ENCODE measurements at places on chromosomes 1 and 21.

DNA sequence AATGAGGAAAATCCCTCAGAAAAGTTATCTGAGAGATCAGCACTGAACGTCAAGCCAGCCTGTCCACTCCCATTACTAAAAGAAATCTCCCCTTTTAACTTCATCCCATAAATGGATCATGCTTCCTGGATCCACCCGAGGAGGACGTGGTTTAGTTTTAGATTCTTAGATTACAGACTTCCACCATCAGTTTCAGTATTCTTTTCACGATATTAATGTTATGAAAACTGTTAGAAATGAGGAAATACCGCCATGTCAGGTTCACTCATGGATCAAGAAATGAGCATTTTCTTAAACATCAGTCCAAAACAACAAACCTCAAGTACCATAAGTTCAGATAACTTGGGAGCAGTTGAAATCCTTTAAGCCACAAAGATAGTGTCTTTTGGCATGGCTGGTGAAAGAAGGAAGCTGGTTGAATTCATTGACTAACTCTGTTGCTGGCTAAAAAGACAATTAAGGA, 49.8 kb downstream of the NFIA start:
- no peak for DNase-seq

DNA sequence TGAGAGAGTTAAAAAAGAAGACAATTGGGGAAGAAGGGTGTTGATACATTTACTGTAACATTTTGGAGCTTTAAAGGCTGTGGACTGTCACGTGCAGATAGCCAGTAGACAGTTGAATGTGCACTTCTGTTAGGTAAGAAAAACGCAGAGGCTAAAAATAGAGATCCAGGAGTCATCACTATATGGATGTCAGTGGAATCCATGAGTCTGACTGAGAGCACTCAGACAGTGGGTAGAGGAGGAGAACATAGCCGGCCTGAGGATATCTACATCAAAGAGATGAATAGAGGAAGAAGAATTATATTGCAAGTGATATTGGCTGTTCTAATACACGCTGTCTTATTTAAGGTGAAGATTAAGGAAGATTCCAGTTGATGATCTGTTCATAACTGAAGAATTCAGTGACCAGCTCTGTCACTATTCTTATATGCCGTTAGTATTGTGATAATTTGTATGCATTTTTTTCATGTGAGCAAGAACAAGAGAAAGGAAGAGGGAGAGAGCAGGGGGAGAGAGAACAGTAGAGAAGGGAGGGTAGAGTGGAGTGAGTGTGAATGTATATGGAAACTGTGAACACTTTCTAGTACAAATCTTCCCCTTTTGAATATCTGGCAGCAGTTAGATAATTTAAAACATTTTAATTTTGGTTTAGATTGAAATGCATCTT, 344.8 kb downstream of the CHRM3 start:
- no peak for DNase-seq

DNA sequence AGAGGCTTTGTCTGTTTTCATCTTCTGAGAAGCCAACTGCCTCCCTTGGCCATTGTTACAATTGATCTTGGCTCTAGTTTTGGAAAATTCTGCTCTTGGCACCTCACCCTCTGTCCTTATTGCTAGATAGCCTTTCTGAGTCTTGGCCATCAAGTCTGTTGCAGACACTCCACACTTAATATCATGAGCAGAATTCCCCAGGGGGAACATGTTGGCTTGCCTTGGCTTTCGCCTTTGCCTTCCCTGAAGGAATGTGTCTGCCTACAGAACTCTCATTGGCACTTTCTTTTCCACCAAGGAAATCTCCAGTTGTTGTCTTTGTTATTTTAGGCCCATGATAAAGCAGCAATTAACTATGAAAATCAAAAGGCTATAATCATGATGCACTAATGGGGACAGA, 42.7 kb upstream of the LDLRAP1 start:
- DNase-seq = no peak

GRCh38 chr1:172533513-172534151, 682 bp downstream of the SUCO start:
- DNase-seq = peak; percentile 74

- DNase-seq = no peak
These were observed 57.0 kb downstream of the GPR161 start for GRCh38 chr1:168079761-168080160.

DNA sequence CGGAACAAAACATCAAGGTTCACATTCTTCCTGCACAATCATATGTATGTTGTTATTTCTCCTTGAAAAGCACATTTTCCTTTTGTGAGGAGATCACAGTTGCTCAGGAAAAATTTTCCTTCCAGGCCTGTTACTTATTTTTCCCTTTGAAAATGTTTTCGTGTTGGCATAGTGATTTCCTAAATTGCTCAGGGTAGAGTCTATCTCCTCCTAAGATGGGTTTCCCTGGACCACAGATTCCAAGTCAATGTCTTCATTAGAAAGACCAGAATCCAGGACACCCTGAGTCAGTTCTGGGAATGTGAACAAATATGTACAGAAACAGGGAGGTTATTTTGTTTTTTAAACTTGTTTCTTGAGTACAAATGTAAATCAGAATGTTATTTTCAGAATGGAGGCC, 94.3 kb upstream of the C1orf105 start:
- no peak for DNase-seq

GRCh38 chr1:32291145-32291707, 657 bp upstream of the HDAC1 start:
- DNase-seq = no peak

DNA sequence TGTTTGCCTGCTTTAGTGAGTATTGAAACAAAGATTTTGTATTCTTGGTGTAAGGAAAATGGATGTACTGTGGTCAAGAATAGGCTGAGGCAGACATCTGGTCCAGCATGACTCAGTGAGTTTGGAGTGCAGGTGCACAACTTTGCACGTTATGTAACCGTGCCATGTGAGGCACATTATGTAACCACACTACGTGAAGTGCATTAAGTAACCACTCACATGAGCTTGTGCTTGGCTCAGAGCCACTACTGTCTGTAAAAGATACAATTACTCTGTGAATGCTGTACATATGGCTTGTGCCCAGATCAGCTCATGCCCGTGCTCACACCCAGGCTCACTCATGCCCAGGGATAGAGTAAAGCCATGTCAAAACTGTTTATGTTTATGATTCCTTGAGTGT, 216.8 kb downstream of the CTH start:
- DNase-seq = no peak

- DNase-seq = no peak
These were observed 37.6 kb upstream of the LDLRAP1 start for GRCh38 chr1:25505656-25506385.

GRCh38 chr1:72371259-72372035, 89.1 kb upstream of the NEGR1 start:
- DNase-seq = no peak

DNA sequence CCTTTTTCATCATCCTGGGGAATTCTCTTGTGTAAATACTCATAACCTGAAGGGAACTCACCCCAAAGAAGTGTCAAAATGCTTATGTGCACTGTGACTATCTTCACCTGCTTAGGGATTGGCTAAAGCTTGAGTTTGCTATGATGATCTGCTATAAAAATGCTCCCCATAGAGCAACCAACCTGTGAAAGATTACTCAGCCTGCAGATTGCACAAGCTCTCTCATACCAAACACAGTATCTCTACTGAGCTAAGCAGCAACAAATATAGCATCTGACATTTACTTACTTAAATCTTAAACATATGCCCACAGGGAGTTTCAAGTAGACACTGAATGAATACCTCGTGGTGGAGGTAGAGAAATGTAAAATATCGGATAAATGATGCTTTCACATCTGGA, 725.8 kb downstream of the MRPL39 start:
- no peak for DNase-seq

DNA sequence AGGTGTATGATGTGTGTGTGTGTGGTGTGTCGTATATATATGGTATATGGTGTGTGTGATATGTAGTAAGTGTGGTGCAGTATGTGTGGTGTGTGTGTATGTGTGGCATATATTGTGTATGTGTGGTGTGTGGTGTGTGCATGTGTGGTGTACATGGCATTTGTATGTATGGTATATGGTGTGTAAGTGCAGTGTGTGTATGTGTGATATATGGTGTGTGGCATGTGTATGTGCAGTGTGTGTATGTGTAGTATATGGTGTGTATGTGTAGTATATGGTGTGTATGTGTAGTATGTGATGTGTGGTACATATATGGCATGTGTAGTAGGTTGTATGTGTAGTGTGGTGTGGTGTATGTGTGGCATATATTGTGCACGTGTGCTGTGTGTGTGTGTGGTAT, 74.9 kb downstream of the OLFML3 start:
- DNase-seq = no peak

DNA sequence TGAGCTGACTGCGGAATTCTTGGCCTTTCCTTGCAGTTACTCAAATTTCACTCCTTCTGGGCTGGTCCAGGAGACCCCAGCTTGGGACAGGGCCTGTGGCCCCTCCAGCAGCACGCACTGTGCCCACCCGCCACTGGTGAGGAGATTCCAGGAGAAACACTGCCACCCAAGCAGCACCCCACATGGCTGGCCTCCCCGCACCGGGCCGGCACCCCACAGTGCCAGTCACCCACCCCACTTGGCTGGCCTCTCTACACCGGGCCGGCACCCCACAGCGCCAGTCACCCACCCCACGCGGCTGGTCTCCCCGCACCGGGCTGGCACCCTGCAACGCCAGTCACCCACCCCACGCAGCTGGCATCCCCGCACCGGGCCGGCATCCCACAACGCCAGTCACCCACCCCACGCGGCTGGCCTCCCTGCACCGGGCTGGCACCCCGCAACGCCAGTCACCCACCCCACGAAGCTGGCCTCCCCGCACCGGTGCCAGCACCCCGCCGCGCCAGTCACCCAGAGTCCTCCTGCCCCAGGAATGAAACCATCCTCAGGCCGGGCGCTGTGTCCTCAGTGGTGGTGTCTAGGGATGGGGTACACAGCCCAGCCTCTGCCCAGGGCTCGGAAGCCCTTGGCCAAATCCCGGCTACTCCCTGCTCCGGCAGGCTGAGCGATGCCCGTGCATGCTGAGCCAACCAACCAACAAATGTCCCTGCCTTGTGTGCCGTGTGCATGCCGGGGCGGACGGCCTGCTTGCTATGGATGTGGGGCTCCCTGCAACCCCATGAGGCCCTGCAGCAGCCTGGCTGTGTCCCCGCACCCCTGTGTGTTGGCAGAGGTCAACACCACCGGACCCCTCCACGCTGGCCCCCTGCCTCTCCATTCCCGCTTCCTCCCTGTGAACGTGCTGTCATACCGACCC, 38.6 kb upstream of the TSPEAR start:
- no peak for DNase-seq

GRCh38 chr21:32055305-32055704, 182.5 kb downstream of the HUNK start:
- DNase-seq = no peak

GRCh38 chr1:178621822-178622221, 103.2 kb upstream of the RALGPS2 start:
- DNase-seq = no peak

DNA sequence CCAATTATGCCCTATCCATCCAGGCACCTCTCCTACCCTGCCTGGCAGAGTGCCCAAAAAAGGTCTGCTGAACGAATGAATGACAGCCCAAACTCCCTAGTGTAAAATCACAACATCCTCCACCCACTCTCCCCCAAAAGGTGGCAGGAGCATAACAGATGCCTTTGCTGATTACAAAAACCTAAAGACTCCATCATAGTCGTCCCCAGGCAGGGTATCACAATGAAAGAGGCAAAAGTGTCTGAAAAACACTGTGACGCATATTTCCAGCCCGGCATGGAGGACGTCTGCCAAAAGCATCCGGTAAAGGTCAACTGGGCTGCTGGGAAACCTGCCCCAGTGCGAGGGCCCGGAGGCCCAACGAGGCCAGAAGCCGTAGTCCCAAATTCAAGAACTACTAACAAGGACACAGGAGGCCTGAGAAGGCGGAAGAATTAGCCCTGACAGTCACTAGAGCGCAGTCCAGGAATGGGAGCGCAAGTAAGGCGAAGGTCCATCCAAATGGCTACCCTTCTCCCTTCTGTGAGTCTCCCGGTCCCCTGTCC, 576 bp downstream of the SMIM12 start:
- no peak for DNase-seq

DNA sequence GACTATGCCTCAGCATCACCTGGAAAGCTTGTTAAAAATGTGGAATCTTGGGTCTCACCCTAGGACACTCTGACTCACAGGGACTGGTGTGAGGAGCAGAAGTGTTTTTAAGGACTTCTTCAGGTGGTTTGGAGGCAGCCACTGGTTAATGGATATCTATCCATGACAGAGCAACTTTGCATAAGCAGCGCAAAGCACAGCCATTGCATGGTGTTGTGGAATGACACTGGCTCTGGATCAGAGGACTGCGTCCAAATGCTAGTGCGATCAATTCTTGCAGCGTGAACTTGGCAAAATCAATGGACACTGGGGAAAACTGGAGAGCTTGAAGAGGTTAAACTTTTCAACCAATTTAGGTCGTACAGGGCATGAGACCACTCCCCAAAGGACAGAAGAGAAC, 116.8 kb upstream of the FAM78B start:
- no peak for DNase-seq

- no peak for DNase-seq
These were observed 107.0 kb downstream of the RHOU start for GRCh38 chr1:228842094-228842775.

DNA sequence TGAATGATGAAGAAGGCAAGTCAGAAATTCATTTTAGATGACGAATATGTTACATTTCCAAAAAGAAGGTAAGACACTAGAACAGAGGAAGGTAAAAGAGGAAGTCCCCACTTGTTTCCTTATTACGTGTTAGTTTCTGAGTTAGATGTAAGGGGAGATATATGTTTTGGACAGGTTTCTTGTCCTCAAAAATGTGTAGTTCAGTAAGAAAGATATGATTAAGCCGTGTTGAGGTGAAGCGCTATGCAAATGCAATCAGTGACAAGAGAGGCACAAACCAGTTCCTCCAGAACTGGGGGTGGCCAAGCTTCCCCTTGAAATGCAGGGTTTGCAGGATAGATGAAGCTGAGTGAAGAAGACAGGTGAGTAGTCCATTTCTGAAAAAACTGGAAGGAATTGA, 293.3 kb upstream of the RUNX1 start:
- DNase-seq = no peak

- no peak for DNase-seq
These were observed 57.2 kb upstream of the HSD17B7 start for GRCh38 chr1:162733336-162733590.

GRCh38 chr1:217048104-217048707, 325.0 kb upstream of the ESRRG start:
- DNase-seq = peak; percentile 4

GRCh38 chr1:46547481-46548383, 3.7 kb downstream of the KNCN start:
- peak; percentile 21 for DNase-seq

- DNase-seq = no peak
These were observed 3.2 kb upstream of the TNFSF4 start for GRCh38 chr1:173210283-173210682.

- DNase-seq = no peak
These were observed 2.4 kb downstream of the PEAR1 start for GRCh38 chr1:156895927-156896326.

- DNase-seq = no peak
These were observed 2.8 kb downstream of the MAN1A2 start for GRCh38 chr1:117370071-117370470.

Data from NCI-H1092 treated with DMSO at 0.1 percent for 48 hours (cell line).